ENCODE measurements at places on chromosomes 3 and 15. TPM values are rescaled to one million over a fixed set of nuclear protein-coding genes. Genes with fewer than 3 reads are reported as not detected.
A peak's percentile ranks its signal among the peaks of the same experiment; 100 is the strongest.

DNA sequence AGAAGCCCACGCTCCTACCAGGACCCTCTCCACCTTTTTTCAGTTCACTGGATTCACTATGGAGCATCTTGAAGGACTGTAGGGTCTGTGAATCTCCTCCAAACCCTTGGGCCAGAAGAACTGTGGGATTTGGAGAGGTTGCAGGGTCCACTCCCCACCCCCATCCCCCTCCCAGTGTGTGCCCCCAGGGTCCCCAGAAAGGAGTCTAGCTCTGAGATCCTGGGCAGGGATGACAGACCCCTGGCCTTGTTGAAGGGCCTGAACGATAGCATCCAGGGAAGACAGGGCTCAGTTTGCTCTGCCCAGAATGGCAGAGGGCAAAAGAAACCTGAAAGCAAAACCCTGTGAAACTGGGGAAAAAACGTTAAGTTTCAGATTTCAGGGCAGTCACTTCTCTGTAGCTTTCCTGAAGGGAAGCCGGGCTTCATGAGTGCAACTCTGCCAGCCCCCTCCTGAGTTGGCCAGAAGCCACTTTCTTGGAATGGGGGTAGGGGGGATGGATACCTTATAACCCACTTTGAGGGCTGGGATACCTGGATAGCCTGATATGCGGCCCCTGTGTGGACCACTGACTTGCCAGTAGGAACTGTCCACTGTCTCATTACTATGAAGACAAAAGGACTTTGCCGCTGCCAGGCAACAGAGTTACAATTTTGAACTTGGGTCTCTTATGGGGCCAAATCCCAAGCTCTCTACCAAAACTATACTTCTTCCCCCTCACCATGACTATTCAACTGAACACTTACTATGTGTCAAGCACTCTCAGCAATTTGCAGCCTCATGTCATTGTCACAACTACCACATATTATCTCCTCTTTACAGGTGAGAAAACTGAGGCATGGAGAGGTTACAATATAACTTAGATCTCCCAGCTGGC lies 1.6 kb upstream of the CISH start:
- H3K27ac ChIP-seq = peak overlapping the region; percentile 100
- DNase-seq = peak; percentile 16
- H3K27me3 ChIP-seq = peaks cover 6% of the 10 kb centered on the region
- peaks cover 37% of the 10 kb centered on the region for H3K4me1 ChIP-seq
- peak overlapping the region; percentile 98 for H3K4me3 ChIP-seq

GRCh38 chr15:99911816-99912215 lies 178.6 kb upstream of the LYSMD4 start:
- H3K36me3 ChIP-seq = peaks cover 2% of the 10 kb centered on the region
- peaks cover 3% of the 10 kb centered on the region for H3K27me3 ChIP-seq
- no peak overlapping the region for H3K4me3 ChIP-seq
- H3K4me1 ChIP-seq = no peaks in the 10 kb centered on the region

DNA sequence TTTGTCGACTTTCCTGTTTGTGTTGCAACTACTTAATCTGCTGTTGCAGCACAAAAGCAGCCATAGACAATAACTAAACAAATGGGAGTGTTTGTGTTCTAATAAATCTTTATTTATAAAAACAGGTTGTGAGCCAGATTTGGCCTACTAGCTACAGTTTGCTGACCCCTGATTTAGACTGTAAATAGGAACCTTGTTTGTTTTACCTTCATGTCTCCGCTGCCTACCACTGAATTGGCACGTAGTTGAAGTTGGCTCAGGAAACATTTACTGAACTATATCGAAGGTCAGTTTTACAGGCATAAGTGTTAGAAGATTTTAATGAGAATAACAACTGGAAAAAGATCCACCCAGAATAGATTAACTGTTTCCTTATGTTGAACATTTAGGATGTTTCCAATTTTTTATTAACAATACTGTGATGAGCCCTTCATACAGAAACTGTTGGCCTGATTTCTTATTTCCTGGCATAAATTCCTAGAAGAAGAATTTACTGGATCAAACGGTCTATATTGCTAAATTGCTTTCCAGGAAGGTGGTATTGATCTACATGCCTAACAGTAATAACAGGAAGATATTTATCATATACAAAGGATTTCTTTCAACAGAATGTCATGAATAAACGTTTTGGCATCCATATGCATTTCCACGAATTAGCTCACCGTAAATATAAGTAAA lies 156.2 kb upstream of the NR2E3 start:
- H3K4me3 ChIP-seq = no peak overlapping the region
- H3K27ac ChIP-seq = no peak overlapping the region

DNA sequence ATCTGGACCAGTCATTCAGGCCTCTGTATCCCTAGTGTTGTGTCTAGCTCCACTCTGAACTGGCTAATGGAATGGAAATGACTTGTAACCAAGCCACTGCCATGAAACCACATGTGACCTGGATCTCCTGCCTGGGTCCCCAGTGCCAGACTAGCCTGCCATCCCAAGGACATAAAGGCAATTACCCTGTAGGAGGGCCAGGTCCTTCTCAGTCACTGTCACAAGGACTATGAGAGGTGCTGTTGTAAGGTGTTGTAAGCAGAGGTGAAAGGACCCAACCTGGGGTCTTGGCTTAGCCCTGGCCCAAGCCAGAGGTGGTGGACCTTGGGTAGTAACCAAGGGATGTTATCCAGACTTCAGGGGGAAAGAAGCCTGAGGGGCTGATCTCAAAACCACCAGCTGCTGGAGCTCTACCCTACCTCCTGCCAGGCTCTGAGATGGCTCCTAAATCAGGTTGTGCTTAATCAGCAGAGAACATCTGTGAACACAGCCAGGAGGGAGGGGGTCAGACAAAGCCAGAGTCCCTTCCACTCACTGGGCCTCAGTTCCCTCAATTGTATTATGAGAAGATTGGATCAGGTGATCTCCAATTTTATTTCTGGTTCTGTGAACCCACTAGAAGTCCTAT lies 15.7 kb upstream of the KLHL24 start:
- no peaks in the 10 kb centered on the region for H3K4me1 ChIP-seq
- no peak overlapping the region for H3K27ac ChIP-seq
- no peaks in the 10 kb centered on the region for H3K27me3 ChIP-seq
- no peak for DNase-seq
- no peak overlapping the region for H3K4me3 ChIP-seq

GRCh38 chr3:136473716-136474326 lies 223.7 kb downstream of the PCCB start:
- H3K36me3 ChIP-seq = peaks cover 44% of the 10 kb centered on the region
- H3K4me3 ChIP-seq = no peak overlapping the region
- no peaks in the 10 kb centered on the region for H3K4me1 ChIP-seq
- no peak overlapping the region for H3K27ac ChIP-seq
- DNase-seq = no peak
- no peaks in the 10 kb centered on the region for H3K27me3 ChIP-seq

MYL3 gene
- total RNA-seq = not detected

GRIP2 gene
- not detected for total RNA-seq

GHSR gene
- not detected for total RNA-seq
